ENCODE measurements at places on chromosomes 5 and 9.

- no peak for DNase-seq
Measured at GRCh38 chr9:3205421-3206095, 320.2 kb downstream of the RFX3 start.

GRCh38 chr5:154095904-154096303 lies 57.1 kb downstream of the MFAP3 start:
- no peak for DNase-seq

GRCh38 chr5:132425009-132425937 lies 55.8 kb downstream of the SLC22A5 start:
- no peak for DNase-seq

DNA sequence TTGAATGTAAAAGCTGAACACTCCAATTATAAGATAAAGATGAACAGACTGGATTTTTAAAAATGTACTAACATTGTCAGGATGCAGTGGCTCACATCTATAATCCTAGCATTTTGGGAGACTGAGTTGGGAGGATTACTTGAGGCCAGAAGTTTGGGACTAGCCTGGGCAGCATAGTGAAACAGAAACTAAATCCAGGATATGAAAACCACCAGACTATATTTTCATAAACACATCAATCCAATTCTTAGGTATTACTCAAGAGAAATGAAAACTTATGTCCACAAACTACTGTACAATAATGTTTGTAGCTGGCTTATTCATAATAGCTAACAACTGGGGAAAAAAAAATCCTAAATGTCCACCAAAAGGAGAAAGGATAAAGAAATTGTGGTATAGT lies 26.8 kb upstream of the NAA35 start:
- no peak for DNase-seq

Measured in activated naive CD4-positive, alpha-beta T cell (primary cell).